ENCODE measurements at places on chromosomes 11 and 22. TPM values are rescaled to one million over a fixed set of nuclear protein-coding genes. Genes with fewer than 3 reads are reported as not detected.
A peak's percentile ranks its signal among the peaks of the same experiment; 100 is the strongest.

Gene CHRM1
- total RNA-seq = not detected

Gene RPL3
- total RNA-seq = 2,001 TPM

Gene RCOR2
- total RNA-seq = 4.8 TPM

Gene BTG4
- total RNA-seq = not detected

Gene ALG12
- 24.5 TPM for total RNA-seq

DNA sequence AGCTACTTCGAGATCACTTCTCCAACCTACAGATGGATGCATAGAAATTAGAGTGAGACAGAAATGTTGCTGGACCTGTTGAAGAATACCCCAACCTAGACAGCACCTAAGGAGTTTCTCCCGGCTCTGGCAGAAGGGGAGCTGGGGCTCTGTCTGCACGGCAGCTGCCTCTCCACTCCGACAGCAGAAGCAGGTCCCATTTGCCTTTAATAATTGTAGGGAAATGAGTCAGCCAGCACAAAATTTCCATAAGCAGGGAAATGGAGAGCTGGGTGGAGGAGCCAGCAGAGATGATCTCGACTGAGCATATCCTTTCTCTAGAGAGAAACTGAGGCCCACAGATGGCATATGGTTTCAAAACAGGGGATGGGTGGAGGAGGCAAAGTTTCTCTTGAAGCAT is 80.1 kb downstream of the EFCAB6 start:
- DNase-seq = no peak

GRCh38 chr11:44226945-44227344 is 83.0 kb downstream of the ALX4 start:
- DNase-seq = no peak

DNA sequence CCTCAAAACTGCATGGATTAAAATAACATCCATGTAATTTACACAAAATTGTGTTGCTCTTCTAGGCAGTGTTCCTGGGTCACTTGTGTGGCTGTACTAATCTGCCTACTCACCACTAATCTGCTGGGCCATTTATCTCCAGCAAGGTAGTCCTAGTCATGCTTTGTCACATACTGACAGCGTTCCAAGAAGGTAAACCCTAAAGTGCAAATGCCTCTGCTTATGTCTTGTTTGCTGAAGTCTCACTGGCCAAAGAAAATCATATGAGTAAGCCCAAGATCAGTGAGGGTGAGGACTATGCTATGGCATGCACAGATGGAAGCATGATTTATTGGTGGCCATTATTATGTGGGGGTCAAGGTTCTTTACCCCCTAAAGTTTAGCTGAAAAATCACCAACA is 630.2 kb upstream of the LUZP2 start:
- DNase-seq = no peak

GRCh38 chr11:67694875-67695555 is 20.6 kb upstream of the ALDH3B2 start:
- no peak for DNase-seq

GRCh38 chr11:60899046-60899936 is 7.1 kb downstream of the PRPF19 start:
- DNase-seq = no peak

- no peak for DNase-seq
These were observed 398.4 kb downstream of the CTTN start for GRCh38 chr11:70796648-70797227.

- no peak for DNase-seq
These were observed 507.3 kb upstream of the KIRREL3 start for GRCh38 chr11:127507851-127508250.

- DNase-seq = no peak
These were observed 576.3 kb downstream of the BRD1 start for GRCh38 chr22:49251371-49251770.

- peak; percentile 57 for DNase-seq
These were observed 70.7 kb downstream of the TEAD1 start for GRCh38 chr11:12744826-12745502.

- peak; percentile 99 for DNase-seq
These were observed 79.6 kb downstream of the ME3 start for GRCh38 chr11:86592659-86593451.

- no peak for DNase-seq
These were observed 31.3 kb upstream of the CTTN start for GRCh38 chr11:70367071-70367470.

GRCh38 chr11:35611741-35612140 is 6.5 kb upstream of the FJX1 start:
- DNase-seq = no peak

GRCh38 chr11:63592975-63593395 is 21.2 kb downstream of the PLAAT3 start:
- DNase-seq = no peak

GRCh38 chr22:32352681-32353080 is 5.0 kb upstream of the RFPL3 start:
- DNase-seq = no peak

- DNase-seq = peak; percentile 98
These were observed 63.2 kb upstream of the RRAS2 start for GRCh38 chr11:14422052-14422813.

DNA sequence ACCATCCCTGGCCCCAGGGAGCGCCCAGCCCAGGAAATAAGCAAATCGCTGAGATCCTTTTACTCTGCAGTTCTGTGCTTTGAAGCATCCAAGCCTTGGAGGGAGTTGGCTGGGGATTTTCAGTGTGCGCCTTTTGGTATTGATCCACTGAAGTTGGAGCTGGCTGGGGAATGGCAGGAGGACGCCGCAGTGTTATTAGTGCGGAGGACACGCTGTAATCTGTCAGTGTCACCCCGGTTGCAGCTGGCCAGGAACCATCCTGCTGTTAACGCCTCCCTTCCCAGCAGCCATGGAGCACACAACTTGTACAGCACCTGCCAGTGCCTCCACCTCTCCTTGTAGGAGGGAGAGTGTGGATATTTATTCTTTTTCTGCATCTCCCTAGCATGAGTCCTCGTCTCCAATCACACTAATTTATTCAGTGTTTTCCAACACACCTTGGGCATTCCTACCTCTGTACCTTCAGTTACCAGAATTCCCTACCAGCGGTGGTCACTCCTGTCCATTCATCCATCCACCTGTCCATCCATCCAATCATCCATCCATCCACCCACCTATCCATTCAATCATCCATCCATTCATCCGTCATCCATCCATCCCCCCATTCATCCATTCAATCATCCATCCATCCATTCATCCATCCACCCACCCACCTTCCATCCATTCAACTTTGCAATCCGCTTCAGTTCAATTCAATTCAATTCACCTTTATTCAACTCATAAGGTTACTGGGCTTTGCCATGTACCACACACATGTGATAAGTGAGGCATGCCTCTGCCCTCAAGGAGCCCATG is 21.9 kb upstream of the EIF3D start:
- DNase-seq = no peak

All from epithelial cell of proximal tubule (primary cell).